Activated CD8-positive, alpha-beta T cell treated with anti-CD3 and anti-CD28 coated beads for 36 hours (primary cell): ENCODE measurements at places on chromosomes 2 and 18. TPM values are rescaled to one million over a fixed set of nuclear protein-coding genes. Genes with fewer than 3 reads are reported as not detected.
A peak's percentile ranks its signal among the peaks of the same experiment; 100 is the strongest.

Gene STAMBP
- 87.1 TPM for total RNA-seq

Gene FBLN7
- total RNA-seq = 7.4 TPM

Gene RAB6C
- not detected for total RNA-seq

GRCh38 chr2:152409386-152410164 is 74.6 kb downstream of the FMNL2 start:
- peaks cover 23% of the 10 kb centered on the region for H3K27me3 ChIP-seq
- H3K4me1 ChIP-seq = peaks cover 6% of the 10 kb centered on the region
- DNase-seq = no peak

DNA sequence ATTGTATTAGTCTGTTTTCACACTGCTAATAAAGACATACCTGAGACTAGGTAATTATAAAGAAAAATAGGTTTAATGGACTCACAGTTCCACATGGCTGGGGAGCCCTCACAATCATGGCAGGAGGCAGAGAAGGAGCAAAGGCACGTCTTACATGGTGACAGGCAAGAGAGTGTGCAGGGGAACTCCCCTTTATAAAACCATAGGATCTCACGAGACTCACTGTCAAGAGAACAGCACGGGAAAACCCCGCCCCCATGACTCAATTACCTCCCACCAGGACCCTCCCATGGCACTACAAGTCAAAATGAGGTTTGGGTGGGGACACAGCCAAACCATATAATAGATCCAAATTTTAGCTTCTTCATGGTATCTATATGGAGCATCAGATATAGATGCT is 69.6 kb upstream of the TMEM87B start:
- no peak overlapping the region for H3K27ac ChIP-seq
- H3K36me3 ChIP-seq = no peaks in the 10 kb centered on the region
- H3K4me3 ChIP-seq = no peak overlapping the region
- no peaks in the 10 kb centered on the region for H3K4me1 ChIP-seq
- DNase-seq = peak; percentile 4

DNA sequence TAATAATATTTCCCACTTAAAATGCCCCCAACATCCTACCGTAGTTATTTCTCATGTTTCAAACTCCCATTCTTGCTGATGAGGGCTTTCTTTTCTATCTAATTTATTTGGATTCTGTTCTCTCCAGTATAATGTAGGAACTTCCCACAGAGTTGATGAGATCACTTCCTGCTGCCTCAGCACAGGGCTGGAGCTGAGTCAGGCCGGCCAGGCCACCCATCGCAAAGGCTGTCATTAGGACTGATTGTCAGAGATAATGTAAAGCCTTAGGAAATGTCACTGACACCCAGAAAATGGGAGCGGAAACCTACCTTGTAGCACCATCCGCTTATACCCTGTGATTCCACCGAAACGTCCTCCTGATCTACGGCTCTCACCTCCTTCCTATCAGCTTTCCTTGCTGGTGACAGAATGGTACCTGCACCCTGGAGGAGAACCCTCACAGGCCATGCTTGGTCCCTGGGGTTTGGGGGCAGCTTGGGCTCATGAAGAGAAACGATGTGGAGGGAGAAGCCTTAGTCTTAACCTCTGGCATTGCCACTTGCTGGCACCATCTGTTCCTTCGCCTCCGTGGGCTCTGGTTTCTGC is 672.8 kb upstream of the ID2 start:
- DNase-seq = no peak
- no peak overlapping the region for H3K4me3 ChIP-seq
- no peaks in the 10 kb centered on the region for H3K36me3 ChIP-seq
- H3K4me1 ChIP-seq = peaks cover 6% of the 10 kb centered on the region

GRCh38 chr2:42045352-42045751 is 2.5 kb upstream of the PKDCC start:
- H3K27ac ChIP-seq = no peak overlapping the region
- H3K27me3 ChIP-seq = peaks cover 44% of the 10 kb centered on the region
- no peak for DNase-seq
- H3K4me3 ChIP-seq = no peak overlapping the region

- H3K36me3 ChIP-seq = no peaks in the 10 kb centered on the region
- DNase-seq = no peak
Observed at GRCh38 chr18:3321133-3321812, 59.3 kb downstream of the MYL12B start.

DNA sequence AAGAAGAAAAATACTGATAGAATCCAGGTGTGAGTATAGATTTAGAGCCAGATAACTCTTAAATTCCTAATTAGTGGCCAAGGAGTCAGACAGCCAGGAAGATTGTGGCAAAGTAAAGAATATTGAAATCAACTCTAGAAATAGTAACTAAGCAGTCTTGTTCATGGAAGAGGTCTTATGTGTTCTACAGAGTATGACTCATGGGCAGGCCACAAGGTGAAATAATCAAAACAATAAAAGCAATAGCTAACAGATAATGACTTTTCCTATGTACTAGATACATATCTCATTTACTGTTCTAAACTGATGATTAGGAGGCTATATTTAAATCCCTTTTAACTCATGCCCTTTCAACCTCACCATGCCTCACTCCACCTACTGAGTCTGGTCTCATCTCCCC is 227.4 kb upstream of the COL3A1 start:
- no peaks in the 10 kb centered on the region for H3K27me3 ChIP-seq
- H3K36me3 ChIP-seq = no peaks in the 10 kb centered on the region
- no peaks in the 10 kb centered on the region for H3K4me1 ChIP-seq
